ENCODE measurements at places on chromosomes 2 and 18. TPM values are rescaled to one million over a fixed set of nuclear protein-coding genes. Genes with fewer than 3 reads are reported as not detected.

OBSL1 gene
- 88.1 TPM for total RNA-seq

CDK15 gene
- 6.6 TPM for total RNA-seq

FAM237A gene
- not detected for total RNA-seq

SLC39A10 gene
- 96.2 TPM for total RNA-seq

GRCh38 chr2:168583710-168584521, 127.8 kb downstream of the CERS6 start:
- DNase-seq, result peak; percentile 69

- peak; percentile 78 for DNase-seq
Observed at GRCh38 chr2:85405201-85406059, 4.7 kb downstream of the CAPG start.

- no peak for DNase-seq
Observed at GRCh38 chr2:77147153-77147552, 375.0 kb downstream of the LRRTM4 start.
